NCI-H2171 (cell line): ENCODE measurements at places on chromosomes 5 and 9.

GRCh38 chr9:20478786-20479185 lies 143.5 kb downstream of the MLLT3 start:
- DNase-seq: no peak

GRCh38 chr9:30280229-30280900 lies 2104.1 kb upstream of the ACO1 start:
- DNase-seq: no peak

DNA sequence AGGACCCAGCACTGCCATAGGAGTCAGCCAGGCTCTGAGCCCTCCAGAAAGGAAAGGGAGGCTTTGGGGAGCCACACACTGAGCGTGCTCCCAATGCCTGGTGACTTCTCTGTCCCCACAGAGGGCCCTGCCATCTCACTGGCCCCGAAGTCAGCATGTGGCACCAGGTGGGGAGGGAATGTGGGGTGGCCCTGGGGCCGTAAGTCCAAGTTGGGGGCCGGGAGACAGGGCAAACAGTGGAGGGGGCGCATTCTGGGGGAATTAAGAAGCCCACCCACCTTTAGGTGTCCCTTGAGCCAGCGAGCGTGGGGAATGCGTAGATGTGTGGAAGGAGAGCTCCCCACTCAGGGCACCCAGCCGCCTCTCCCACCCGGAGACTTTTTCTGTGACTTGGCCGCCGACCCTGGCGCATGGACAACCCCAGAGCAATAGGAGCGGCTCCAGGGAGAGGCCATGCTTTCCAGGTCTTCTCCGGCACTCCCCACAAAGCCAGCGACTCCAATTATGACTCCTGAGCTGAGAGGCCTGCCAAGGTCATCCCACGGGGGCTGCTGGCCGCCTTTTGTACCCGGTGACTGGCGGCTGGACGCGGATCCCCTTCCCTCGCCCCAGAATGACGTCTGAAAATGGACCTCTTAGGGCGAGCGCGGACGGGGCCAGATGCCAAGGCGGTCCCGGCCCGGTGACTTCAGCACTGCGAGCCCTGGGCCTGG lies 9.8 kb downstream of the IRX1 start:
- DNase-seq: no peak

- no peak for DNase-seq
These were observed 2.8 kb downstream of the SMIM33 start for GRCh38 chr5:139473565-139473964.

DNA sequence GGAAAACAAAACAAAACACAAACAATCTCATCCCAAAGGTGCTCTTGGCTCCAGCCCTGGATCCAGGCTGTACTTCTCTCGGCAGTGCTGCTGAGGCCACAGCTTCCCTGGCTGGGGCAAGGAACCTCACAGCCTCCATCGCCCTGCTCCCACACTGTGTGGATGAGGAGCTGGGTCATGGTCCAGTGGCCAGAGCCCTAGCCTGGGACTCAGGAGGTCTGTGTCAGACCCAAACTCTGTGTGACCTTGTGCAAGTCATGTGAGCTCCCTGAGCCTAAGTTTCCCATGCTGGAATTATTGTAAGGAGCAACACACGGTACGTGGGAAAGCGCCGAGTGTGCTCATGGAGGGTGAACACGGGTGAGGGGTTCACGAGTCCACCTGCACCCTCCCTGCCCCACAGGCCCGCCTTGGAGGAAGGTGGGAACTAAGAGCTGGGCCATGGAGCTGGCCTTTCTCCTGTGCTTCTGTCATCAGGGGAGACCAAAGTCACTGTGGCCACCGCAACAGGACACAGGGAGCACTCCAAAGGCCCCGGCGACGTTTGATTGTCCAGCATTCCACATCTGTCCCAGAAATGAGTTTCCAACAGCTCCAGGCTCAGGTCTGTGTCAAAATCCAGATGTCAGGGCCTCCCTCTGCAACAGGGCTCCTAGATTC lies 26.2 kb upstream of the SMU1 start:
- DNase-seq: no peak

GRCh38 chr5:23367874-23368273 lies 139.5 kb upstream of the PRDM9 start:
- no peak for DNase-seq

DNA sequence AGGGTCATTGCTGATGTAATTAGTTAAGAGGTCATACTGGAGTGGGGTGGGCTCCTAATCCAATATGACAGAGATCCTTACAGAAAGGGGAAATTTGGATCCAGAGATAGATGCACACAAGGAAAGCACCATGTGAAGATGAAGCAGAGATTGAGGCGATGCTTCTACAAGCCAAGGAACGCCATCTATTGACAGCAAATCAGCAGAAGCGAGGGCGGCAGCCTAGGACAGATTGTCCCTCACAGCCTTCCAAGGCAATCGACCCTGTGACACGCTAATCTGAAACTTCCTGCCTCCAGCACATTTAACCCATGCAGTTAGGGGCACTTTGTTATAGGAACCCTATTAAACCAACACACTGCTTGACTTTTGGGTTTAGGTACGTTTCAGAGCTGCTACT lies 285.1 kb upstream of the DAP start:
- DNase-seq: no peak

DNA sequence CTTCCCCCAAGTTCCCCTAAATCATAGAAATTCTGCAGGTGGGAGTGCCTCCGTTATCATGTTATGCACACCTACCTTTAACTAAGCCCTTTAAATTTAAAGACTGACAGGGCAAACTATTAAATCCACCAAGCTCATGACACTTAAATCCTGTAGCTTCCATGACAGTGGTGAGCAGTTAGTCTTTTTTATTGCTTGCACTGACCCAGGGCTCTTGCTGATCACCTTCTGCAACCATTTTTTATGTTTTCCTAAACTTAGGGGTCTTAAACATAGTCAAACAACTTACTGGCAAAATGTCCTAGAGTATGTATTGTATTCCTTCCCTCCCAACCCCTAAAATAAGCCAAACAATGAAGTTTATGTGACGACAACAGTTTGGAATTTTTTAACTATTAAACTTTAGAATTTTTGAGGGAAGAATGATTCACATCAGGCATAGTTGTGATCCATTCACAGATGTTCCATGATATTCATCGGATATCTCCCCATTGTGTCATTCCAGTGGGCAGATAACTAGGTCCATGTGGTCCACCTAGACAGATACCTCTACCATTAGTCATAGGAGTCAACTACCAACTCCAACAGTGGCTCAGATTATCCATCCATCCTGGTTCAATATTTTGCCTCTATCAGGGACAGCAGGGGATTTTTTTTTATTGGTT lies 283.1 kb downstream of the ADAMTS6 start:
- no peak for DNase-seq

- peak; percentile 14 for DNase-seq
These were observed 645.2 kb upstream of the RGMB start for GRCh38 chr5:98128271-98128670.

DNA sequence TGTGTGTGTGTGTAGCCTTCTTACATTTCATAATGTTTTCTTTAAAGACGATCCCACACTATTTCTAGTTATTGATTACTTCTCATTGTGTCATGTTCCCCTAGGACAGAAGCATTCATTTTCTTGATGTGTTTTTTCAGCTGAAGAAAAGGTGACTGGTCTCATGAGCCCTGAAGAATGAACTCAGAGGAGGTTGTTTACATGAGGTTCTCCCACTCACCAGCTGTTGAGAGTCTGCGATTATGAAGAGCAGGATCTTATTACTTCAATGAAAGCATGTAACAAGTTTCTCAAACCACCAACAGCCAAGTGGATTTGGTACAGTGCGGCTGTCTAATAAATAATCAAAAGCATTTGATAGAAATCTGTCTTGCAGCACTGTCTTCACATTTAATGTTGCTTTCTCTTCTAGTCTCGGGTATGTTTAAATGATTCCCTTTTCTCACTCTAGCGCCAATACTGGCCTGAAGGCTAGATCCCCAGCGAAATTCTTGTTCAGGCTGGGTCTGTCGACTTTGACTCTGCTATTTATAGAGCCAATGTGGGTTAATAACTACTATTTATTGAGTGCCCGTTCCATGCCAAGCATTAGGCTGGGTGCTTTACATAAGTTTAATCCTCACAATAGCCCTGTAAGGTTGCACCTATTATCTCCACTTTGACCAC lies 9.6 kb upstream of the FSD1L start:
- peak; percentile 84 for DNase-seq

DNA sequence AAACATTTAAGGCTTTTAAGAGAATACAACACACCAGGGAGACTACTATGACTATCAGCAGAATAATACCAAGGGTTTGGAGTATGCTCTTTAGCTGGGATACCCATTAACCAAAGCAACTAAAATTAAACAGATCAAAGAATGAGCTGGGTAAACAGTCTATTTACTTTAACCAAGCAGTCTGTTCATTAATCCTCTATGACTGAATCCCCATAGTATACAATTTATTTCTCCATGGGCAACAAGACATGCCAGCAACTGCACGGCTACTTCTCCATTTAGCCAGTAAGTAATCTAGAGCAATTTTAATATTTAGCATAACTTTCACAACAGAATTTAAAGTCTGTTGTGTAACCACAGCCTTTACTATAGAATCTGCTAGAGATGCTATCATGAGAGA lies 77.6 kb downstream of the CDO1 start:
- no peak for DNase-seq

- DNase-seq: peak; percentile 18
These were observed at the start of gene SH3PXD2B for GRCh38 chr5:172454358-172455086. Gene SH3PXD2B (minus strand): TSS chr5:172454525. CDS start chr5:172454352, 173 bp downstream.

DNA sequence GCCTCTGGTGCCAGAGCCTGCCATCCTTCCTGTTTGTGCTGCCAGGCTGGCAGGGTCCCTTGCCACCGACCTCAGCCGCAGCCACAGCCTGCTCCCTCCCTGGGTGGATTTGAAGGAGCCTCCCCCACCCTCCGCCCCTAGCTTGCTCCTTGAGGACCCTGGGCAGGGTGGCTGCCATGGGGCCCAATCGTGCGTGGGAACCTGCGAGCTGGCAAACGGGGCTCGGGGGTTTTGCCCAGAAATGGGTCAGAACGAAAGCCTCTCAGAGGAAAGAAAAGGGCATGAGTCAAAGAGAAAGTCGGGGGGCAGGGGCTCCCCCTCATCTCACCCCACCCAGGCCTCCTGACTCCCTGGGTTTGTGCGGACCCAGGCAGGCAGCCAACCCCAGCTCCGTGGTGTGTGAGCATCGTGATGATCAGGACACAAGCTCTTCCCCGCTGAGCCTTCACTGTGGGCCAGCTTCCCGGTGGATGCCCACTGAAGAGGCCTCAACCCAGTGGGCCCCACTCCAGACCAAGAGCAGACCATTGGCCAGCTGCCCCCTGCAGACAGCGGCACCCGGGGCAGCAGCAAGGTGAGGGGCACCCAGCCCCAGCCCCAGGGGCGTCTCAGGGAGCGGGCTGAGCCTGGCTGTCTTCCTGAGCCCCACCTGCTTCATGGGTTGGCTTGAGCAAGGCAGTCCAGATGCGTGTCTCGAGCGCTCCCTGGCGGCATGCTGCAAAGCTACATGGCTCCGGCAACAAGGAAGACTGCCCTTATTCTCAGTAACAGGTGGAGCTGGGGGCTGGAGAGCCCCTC lies 3.0 kb upstream of the FUT7 start:
- peak; percentile 90 for DNase-seq

GRCh38 chr5:108989761-108990392 lies 242.2 kb downstream of the FER start:
- no peak for DNase-seq

DNA sequence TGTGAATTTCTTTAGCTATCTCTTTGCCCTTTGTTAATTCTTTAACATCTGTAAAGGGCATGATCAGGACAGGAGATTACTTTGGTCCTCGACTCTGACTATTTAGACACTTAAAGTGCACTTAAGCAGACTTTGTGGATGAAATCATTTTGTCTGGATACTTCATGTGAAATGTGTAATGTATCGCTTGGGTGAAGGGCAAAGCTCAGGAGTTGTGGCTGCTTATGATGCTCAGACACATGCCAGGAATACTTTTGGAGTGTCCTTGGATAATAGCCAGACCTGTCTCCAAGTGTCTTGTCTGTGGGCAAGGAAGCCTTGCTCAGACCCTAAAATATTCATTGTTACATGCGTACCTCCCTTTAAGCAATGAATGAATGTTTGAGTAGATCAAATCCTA lies 87.8 kb downstream of the RAI14 start:
- no peak for DNase-seq

DNA sequence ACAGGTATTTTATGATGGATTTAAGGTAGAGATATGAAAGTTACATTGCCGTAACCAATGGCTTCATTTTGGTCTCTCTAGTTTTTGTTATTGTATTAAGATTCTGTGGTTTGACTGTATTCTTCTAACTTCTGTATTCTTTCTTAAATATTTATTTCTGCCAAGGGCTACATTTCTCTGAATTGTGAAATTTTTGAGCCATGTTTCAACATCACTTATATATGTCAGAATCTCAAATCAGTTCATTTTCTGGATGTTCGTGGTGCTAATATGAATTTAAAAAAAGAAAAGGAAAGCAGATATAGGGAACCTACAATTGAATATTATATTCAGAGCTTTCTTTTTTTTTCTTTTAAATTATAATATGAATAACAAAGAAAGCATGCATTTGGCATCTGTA lies 142.7 kb downstream of the ANXA1 start:
- no peak for DNase-seq

GRCh38 chr9:87282538-87282937 lies 215.1 kb upstream of the DAPK1 start:
- DNase-seq: no peak

DNA sequence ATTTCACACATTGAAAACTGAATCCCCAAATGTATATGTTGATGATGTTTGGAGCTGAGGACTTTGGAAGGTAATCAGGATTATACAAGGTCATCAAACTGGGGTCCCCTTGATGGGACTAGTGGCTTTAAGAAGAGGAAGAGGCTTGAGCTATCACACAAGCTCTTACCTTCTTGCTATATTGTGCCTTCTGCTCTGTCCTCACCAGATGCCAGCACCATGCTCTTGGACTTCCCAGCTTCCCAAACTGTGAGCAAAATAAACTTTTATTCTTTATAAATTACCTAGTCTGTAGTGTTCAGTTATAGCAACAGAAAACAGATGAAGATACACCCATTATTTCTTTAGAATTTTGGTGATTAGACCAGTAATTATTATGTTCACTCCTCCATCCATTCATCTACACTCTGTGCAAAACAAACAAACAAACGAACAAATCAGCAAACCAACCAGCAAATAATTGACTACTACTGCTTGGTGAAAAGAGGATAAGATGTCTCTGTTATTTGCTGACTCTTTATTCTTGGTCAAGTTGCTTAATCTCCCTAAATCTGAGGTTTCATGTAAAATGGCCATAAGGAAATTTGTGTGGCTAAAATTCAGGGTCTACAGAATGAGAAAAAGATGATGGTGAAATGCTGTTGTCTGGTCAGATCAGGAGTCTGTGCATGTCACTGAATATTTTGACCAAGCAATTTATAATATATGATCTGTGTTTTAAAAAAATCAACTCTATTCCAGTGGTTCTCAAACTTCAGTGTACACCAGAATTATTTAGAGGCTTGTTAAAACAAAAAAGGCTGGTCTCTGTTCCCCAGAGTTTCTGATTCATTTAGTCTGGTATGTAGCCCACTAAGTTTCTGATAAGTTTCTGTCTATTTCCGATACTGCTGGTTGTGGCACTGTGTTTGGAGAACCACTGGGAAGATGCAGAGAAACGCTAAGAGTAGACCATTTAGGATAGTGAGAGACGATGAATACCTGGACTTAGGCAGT lies 854.1 kb downstream of the MAT2B start:
- no peak for DNase-seq
